ENCODE measurements at places on chromosomes 7 and 10.

- DNase-seq, result no peak
- H3K4me3 ChIP-seq, result no peak overlapping the region
- H3K4me1 ChIP-seq, result peaks cover 53% of the 10 kb centered on the region
- no peaks in the 10 kb centered on the region for H3K36me3 ChIP-seq
- H3K27me3 ChIP-seq, result peaks cover 8% of the 10 kb centered on the region
- H3K27ac ChIP-seq, result no peak overlapping the region
These were observed 498.7 kb upstream of the MKI67 start for GRCh38 chr10:128624656-128625530.

DNA sequence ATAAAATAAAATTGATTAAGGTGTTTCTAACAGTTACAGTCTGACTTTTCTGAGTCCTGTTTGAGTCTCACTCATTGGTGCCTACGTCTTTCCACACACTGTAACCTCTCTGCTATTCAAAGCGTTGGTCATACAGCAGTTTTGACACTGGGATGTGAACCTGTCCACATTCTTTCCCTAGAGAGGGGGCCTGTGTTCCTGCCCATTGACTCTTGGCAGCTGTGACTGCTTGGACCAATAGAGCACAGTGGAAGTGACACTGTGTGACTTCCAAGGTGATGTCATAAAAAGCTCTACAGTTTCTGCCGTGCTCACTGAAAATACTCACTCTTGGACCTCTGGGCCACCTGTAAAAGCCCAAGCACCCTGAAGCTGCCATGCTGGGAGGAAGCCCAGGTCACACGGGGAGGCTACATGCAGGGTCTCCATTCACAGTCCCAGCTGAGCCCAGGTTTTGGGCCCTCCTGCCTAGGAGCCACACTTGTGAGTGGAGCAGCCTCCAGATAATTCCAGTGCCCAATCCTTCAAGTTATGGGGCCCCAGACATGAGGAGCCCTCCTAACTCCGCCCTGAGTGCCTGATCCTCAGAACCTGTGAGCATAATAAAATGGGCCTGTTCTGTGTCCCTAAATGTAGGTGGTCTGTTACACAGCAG lies 704 bp upstream of the ANTXRL start:
- peaks cover 9% of the 10 kb centered on the region for H3K4me1 ChIP-seq
- no peaks in the 10 kb centered on the region for H3K36me3 ChIP-seq
- no peak for DNase-seq
- no peak overlapping the region for H3K27ac ChIP-seq
- peaks cover 82% of the 10 kb centered on the region for H3K27me3 ChIP-seq
- no peak overlapping the region for H3K4me3 ChIP-seq

GRCh38 chr7:31099451-31100444 lies 47.6 kb downstream of the ADCYAP1R1 start:
- no peaks in the 10 kb centered on the region for H3K36me3 ChIP-seq
- no peak for DNase-seq
- H3K4me1 ChIP-seq, result no peaks in the 10 kb centered on the region
- no peak overlapping the region for H3K4me3 ChIP-seq

DNA sequence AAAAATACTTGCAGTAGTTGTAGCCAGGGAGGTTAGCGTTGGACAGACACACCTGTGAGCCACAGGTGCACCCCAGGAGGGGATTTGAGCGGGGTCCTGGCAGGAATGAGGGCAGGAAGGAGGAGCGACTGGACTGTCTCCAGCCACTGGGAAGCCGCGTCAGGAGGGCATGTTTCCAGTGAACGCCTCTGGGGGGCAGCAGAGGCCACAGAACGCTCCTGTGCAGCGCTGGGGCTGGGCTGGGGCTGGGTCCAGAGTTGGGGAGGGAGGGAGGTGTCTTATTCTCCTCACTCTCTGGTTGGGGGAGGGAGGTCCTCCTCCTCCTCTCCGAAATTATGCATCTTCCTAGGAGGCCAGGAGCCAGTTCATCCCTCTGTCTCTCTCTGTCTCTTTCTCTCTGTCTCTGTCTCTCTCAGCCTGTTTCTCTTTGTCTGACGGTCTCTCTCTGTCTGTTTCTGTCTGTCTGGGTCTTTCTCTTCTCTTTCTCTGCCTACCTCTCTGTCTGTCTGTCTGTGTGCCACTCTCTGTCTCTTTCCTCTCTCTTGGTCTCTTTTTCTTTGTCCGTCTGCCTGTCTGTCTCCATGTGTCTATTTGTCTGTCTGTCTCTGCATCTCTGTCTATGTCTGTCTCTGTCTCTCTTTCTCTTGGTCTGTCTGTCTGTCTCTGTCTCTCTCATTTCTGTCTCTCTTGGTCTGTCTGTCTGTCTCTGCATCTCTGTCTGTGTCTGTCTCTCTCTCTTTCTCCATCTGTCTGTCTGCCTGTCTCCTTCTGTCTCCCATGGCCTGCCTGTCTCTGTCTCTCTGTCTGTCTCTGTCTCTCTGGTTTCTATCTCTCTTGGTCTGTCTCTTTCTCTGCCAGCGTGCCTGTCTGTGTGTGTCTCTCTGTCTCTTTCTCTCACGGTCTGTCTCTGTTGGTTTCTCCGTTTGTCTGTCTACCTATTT lies 9.9 kb upstream of the PSMG3 start:
- DNase-seq, result peak; percentile 87
- H3K27ac ChIP-seq, result no peak overlapping the region
- no peaks in the 10 kb centered on the region for H3K36me3 ChIP-seq
- peaks cover 5% of the 10 kb centered on the region for H3K27me3 ChIP-seq
- no peak overlapping the region for H3K4me3 ChIP-seq

- peak; percentile 29 for DNase-seq
- no peak overlapping the region for H3K4me3 ChIP-seq
- H3K4me1 ChIP-seq, result peaks cover 44% of the 10 kb centered on the region
- no peaks in the 10 kb centered on the region for H3K27me3 ChIP-seq
These were observed 9.2 kb downstream of the SGMS1 start for GRCh38 chr10:50614444-50615137.

DNA sequence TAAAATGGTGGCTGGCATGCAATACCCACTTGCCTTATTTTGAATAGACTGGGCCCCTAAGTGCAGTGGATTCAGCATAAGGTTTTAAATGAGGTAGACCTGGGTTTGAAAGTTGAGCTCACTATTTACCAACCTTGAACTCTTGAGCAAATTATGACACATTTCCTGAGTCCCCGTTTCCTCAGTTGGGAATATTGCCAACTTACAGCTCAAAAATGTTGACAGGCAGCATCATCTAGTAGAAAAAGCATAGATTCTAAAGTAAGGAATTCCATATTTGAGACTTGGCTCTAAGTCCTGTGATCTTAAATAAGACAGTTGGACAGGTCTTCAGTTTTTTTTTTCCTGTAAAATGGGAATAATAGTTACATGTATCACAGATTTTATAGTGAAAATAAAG lies 305.5 kb downstream of the ACTR3B start:
- no peaks in the 10 kb centered on the region for H3K4me1 ChIP-seq
- H3K36me3 ChIP-seq, result no peaks in the 10 kb centered on the region
- peaks cover 9% of the 10 kb centered on the region for H3K27me3 ChIP-seq
- DNase-seq, result no peak
- no peak overlapping the region for H3K27ac ChIP-seq
- H3K4me3 ChIP-seq, result no peak overlapping the region

DNA sequence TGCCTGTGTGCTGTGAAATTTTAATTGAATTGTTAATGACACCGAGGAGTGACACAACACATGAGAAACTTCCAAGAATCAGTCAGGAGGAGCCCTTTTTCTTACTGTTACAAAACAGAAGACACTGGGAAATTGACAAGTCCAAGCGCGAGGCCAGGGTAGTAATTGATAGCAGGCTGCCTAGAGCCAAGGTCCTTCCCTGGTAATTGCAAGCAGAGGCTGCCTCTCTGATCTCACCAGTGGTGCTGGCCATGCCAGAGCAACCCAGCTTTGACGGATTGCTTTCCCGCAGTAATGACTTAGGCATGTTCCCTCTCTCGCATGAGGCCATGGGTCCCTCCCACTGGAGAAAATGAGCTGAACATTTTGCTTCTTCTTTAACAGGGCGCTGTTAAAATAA lies 111.5 kb downstream of the LRMDA start:
- H3K4me3 ChIP-seq, result peak overlapping the region; percentile 58
- DNase-seq, result peak; percentile 56
- no peaks in the 10 kb centered on the region for H3K36me3 ChIP-seq
- peak overlapping the region; percentile 90 for H3K27ac ChIP-seq

- no peaks in the 10 kb centered on the region for H3K36me3 ChIP-seq
- no peak overlapping the region for H3K27ac ChIP-seq
- peaks cover 4% of the 10 kb centered on the region for H3K27me3 ChIP-seq
These were observed 209.3 kb upstream of the PLXDC2 start for GRCh38 chr10:19606968-19607367.

GRCh38 chr10:22379059-22379458 lies 33.8 kb downstream of the SPAG6 start:
- H3K27me3 ChIP-seq, result no peaks in the 10 kb centered on the region
- H3K36me3 ChIP-seq, result no peaks in the 10 kb centered on the region
- no peak overlapping the region for H3K27ac ChIP-seq
- peaks cover 25% of the 10 kb centered on the region for H3K4me1 ChIP-seq
- H3K4me3 ChIP-seq, result no peak overlapping the region

- no peaks in the 10 kb centered on the region for H3K4me1 ChIP-seq
- H3K27me3 ChIP-seq, result no peaks in the 10 kb centered on the region
- H3K4me3 ChIP-seq, result no peak overlapping the region
- H3K27ac ChIP-seq, result no peak overlapping the region
- DNase-seq, result no peak
These were observed 51.8 kb upstream of the DNAAF5 start for GRCh38 chr7:674454-675410.

DNA sequence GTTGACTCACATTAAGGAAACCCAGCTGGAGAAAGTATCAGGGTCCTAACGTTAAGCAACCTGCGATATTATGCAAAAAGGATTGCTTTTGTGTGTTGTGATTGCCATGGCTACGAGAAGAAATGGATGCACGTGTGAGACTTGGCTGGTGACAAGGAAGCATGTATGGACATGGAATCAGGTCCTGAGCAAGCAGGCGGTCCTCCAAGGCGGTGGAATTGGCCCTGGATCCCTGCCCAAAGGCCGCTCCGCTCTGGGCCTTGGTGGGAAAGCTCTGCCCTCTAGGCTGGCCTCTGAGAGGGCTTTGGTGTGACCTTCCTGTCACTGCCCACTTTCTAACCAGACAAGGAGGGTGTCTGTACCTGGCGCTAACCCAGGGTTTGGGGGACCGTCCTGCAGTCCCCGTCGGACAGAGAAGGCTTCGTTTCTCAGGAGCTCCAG lies 192.1 kb downstream of the EBF3 start:
- H3K4me1 ChIP-seq, result peaks cover 27% of the 10 kb centered on the region
- DNase-seq, result no peak
- H3K27me3 ChIP-seq, result no peaks in the 10 kb centered on the region
- H3K4me3 ChIP-seq, result no peak overlapping the region

DNA sequence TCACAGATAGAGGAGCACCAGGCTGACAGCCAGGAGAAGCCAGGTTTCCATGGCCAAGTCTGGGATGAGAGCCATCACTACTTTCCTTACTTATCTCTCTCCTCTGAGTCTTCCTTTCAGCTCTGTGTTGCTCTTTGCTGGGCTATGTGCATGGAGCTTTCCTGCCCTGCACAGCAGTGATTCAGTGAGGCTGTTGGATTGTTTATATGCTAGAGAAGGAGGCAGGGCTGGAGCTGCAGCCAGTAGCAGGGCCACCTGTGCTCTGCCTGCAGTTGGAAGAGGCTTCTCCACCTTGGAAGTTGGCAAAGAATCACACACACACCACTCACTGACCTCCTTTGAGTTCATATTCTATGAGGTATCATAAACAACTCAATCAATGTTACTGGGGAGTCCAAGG lies at the start of gene CYP3A4:
Gene CYP3A4, minus strand, starts transcription at position 178 of the 400 bp plus-strand sequence. Its CDS starts 103 bp downstream, at position 75.
- no peak for DNase-seq
- no peak within 1 kb of the TSS for H3K4me3 ChIP-seq
- H3K27ac ChIP-seq, result no peak within 1 kb of the TSS

DNA sequence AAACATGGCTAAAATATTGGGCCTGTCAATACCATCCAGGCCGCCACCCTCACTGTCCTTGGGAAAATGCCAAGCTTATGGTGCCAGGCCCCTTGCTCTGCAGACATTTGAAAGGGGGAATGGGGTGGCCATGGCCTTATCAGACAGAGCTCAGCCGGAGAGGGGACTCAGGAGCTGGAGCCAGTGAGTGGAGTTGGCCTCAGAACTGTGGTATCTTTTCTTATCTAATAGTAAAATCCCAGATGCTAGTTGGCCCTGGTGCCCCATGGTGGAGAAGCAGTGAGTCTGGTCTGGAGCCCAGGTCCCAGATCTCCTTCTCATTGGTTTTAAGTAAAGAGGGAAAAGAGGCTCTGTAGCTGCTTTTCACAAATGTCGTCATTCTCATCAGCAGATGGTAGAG lies 49.6 kb upstream of the SORCS3 start:
- DNase-seq, result no peak
- H3K36me3 ChIP-seq, result no peaks in the 10 kb centered on the region
- peaks cover 16% of the 10 kb centered on the region for H3K4me1 ChIP-seq
- no peak overlapping the region for H3K27ac ChIP-seq
- no peak overlapping the region for H3K4me3 ChIP-seq
- peaks cover 4% of the 10 kb centered on the region for H3K27me3 ChIP-seq

DNA sequence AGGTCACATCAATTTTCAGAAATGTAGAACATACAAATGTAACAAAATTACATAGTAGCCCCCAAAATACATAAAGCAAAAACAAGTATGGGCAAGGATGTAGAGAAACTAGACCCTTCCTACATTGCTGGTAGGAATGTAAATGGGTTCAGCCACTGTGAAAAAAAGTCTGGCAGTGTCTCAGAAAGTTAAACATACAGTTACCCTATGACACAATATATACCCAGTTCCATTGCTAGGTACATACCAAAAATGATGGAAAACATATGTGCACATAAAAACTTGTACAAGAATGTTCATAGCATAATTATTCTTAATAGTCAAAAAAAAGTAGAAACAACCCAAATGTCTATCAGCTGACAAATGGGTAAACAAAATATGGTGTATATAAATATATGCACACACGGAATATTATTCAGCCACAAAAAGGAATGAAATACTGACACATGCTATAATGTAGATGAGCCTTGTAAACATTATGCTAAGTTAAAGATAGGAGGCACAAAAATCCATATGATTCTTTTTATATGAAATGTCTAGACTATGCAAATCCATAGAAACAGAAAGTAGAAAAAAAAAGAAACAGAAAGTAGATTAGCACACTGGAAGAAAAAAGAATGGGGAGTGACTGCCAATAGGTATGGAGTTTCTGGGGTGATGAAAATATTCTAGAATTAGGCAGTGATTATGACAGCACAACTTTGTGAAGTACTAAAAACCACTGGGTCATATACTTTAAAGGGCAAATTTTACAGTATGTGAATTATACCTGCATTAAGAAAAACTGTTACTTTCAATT lies 13.5 kb downstream of the HERPUD2 start:
- no peaks in the 10 kb centered on the region for H3K27me3 ChIP-seq
- H3K36me3 ChIP-seq, result peaks cover 41% of the 10 kb centered on the region
- no peak for DNase-seq
- no peak overlapping the region for H3K27ac ChIP-seq
- H3K4me1 ChIP-seq, result no peaks in the 10 kb centered on the region

DNA sequence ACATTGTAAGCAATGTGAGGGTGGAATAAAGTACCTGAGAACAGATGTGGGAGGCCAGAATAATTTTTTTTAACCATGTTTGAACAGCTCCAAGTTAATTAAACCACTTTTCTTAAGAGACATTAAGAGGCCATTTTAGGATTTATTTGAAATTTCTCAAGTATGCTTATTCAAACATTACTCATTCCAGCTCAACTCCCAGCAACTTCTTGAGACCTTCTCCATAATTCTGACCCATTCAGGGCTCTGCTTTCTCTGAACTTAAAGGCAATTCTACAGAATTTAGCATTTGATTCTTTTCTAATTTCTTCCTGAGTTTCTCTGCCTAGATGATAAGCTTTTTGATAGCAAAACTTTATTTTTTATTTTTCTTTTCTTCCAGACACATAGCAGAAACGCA lies 314.5 kb downstream of the CAMK1D start:
- H3K27me3 ChIP-seq, result peaks cover 6% of the 10 kb centered on the region
- H3K27ac ChIP-seq, result no peak overlapping the region
- no peaks in the 10 kb centered on the region for H3K4me1 ChIP-seq
- no peak overlapping the region for H3K4me3 ChIP-seq
- DNase-seq, result no peak
